Stimulated activated CD4-positive, alpha-beta T cell treated with anti-CD3 and anti-CD28 coated beads, Interleukin-15, amount 100 ng/mL, for 24 hours (primary cell): ENCODE measurements at places on chromosomes 6 and 20.

- DNase-seq, result no peak
Observed at GRCh38 chr6:138543657-138544056, 44.4 kb upstream of the NHSL1 start.

GRCh38 chr6:150149146-150149545 is 6.3 kb downstream of the PPP1R14C start:
- DNase-seq, result no peak

GRCh38 chr6:24759718-24760117 is 15.0 kb upstream of the GMNN start:
- no peak for DNase-seq

DNA sequence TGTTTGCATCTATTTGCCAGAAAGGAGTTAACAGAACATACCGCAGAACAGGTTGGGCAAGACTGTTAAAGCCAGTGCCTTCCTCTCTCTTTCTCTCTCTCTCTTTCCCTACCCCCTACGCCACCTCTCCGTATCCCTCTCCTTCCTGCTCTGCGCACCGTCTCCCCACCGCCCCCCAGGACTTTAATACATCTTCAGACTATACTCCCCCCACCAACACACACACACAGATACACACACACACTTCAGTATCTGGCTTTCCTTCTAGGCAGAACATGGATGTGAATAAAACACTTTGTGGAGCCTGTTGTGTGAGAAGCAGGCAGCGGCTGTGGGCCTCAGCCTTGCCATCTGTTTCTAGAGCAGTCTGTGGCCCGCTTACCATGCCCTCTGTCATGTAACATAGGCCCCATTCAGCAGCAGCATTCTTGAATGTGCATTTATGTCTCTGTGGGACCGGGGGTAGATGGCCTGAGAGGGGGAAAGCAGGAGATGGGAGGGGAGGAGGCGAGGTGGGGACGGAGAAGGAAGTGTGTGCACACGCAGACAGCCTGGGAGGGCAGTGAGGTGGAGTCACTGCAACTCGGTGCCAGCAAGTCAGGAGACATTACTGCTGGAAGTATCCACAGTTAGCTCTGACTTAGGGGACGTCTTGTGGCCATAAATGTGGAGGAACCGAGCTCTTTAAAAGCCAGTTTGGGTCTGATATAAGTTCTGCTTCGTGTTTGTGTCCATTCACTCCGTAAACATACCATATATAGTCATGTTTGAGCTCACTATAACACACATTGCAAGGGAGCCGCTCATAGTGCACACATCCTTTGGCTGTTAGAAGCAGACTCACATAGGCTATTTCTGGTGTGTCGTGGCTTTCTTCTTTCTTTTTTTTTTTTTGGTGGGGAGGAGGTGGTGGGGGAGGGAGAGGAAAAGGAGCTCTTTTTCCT is 38.4 kb downstream of the RREB1 start:
- no peak for DNase-seq
